ENCODE measurements at places on chromosomes 13 and 19.

DNA sequence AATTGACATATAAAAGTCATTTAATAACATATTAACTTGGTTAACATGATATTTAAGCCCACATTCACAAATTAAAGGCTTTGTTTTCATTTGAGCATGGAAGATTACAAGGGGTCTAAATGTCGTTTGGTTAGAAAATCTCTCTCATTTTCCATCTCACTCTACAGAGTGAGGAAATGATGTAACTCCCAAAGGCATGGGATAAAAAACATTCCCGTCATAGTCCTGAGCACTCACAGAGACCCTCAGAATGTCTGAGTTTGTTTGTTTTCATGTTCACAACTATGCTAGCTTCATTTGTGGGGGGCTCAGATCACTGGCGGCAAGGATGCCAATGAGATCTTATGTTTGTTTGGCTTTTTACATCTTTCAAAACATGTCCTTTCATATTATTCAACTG is 307.5 kb downstream of the TBC1D4 start:
- no peak for DNase-seq

- no peak for DNase-seq
These were observed 16.3 kb downstream of the EPS8L1 start for GRCh38 chr19:55091955-55092354.

- DNase-seq = no peak
These were observed 8.4 kb downstream of the NLRP7 start for GRCh38 chr19:54938906-54939305.

- no peak for DNase-seq
These were observed 279.1 kb downstream of the FGF9 start for GRCh38 chr13:21949818-21950429.

DNA sequence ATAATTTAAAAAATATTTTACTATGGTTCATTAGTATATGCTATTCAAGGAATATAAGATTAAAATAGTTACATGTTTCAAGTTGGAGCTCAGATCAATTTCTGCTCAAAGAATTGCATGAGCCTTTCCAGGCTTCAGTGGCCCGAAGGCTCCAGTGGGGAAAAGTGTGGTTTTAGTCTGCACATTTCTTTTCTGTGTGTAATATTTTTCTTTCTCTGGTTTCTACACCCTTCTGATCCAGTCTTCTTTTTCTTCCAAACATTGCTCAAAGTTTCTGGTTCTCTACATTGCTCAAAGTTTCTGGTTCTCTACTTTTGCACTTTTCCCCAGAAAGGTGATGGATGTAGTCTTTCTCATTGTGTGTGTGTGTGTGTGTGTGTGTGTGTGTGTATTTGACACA is 64.7 kb upstream of the OXGR1 start:
- no peak for DNase-seq

DNA sequence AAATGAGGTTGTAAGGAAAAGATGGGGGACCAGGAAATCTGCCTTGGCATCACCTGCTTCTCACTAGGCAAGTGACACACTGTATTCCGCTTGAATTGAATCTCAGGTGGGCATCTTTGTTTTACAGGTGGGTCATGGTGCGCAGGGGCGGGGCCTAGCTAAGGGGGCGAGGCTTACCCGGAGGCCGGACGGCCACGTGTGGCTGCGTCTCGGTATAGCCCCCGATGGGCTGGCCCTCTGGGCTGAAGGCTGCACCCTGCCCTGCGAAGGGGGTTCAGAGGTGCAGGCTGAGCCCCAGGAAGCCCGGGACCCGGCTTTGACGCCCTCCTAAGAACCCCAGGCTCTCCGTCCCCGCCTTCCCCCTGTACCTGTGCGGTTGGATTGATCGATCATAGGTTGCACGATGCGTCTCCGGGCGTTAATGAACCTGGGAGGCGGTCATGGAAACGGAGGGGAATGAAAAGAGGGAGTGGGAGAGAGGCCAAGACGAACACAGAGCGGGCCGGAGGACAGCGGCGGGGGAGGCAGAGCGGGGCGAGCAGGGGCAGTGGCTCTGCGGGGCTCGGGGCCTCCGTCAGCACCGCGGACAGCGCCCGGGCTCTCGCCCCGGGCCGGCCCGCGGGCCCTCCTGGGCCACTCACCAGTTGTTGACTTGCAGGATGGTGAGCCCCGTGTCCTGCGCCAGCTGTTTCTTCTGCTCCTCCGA is 12.5 kb downstream of the MEIS3 start:
- DNase-seq = peak; percentile 32

DNA sequence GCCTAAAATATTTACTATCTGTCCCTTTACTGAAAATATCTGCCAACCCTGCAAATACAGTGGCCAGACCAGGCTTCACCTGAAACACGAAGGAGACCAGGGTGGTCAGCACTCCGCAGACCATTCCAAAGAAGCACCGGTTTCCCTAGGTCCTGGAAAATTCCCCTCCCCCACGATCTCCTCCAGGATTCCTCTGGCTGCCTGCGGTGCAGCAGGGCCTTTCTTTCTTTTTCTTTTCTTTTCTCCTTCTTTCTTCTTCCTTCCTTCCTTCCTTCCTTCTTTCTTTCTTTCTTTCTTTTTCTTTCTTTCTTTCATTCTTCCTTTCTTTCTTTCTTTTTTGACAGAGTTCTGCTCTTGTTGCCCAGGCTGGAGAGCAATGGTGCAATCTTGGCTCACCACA is 152.7 kb downstream of the USP12 start:
- no peak for DNase-seq

DNA sequence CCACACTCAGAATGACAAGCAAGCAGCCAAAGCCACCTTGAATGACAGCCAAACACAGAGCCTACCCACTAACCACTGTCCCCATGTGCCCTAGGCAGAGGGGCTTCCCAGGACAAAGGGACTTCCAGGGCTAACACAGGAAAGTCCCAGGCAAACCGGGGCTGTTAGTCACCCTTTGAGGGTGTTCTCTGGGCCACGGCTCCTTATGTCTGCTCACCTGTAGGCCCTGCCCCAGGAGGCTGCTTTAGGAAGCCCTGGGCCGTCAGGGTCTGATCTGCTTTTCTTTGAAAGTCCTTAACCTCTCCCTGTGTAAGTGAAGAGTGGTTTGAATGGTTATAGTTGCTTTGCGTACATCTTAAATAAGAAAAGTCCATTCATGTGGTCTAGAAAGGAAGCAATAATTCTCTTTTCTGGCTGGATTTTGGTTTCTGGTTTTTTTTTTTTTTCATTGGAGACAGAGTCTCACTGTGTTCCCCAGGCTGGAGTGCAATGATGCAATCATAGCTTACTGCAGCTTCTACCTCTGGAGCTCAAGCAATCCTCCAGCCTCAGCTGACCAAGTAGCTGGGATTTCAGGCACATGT is 161.4 kb downstream of the EFNB2 start:
- DNase-seq = peak; percentile 28

DNA sequence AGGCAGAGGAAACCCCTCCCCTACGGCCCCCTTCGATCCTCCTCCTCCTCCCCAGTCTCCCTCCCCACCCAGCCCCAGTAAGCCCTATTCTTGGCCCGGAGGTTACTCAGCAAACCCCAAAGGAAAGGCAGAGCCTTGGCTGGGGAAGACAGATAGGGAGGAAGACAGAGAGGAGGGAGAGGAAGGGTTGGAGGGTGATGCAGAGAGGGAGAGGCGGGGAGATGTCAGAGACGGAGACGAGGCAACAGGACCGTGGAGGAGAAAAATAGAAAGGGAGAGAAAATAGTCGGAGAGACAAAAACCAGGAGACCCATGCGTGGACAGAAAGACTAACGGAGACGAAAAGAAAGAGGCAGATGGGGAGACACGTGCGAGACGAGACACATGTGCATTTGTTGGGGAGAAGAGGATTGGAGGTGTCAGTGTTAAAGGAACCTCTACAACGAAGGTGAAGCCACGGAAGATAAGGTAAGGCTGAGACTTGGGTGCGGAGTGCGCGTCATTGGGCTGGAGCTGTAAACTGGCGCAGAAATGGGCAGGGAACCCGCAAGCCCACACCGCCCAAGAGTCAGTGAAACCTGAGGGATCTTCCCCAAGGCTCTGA is 2.9 kb downstream of the TGFB1 start:
- DNase-seq = no peak

DNA sequence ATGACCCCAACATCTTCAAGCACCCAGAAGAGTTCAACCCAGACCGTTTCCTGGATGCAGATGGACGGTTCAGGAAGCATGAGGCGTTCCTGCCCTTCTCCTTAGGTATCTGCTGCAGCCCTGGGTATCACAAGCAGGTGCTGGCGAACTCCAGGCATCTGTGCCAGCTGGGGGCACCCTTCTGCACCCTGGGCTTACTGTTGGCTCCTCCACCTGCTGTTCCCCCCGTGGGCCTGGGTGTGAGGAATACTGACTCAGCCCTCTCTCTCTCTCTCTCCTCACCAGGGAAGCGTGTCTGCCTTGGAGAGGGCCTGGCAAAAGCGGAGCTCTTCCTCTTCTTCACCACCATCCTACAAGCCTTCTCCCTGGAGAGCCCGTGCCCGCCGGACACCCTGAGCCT is 13.0 kb downstream of the CYP2S1 start:
- no peak for DNase-seq

DNA sequence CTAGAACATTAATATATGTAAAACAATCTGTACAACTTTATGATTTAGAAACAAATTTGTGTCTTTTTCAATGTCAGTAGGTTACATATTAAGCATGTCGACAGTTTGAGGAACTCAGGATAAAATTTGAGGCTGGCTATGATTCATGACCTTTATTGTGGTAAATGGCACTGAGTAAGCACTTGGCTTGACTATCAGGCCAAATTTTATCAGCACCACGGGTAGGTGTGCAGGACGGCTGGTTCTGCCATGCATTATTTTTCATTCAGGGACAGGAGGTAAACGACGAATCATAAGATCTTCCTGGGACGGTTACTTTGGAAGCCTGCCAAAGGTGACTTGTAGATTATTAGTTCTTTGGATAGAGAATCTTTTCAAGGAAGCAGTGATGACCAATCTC is 19.9 kb upstream of the CYP4F8 start:
- DNase-seq = no peak

- DNase-seq = no peak
These were observed 583.9 kb upstream of the MIR17HG start for GRCh38 chr13:90763476-90764150.

DNA sequence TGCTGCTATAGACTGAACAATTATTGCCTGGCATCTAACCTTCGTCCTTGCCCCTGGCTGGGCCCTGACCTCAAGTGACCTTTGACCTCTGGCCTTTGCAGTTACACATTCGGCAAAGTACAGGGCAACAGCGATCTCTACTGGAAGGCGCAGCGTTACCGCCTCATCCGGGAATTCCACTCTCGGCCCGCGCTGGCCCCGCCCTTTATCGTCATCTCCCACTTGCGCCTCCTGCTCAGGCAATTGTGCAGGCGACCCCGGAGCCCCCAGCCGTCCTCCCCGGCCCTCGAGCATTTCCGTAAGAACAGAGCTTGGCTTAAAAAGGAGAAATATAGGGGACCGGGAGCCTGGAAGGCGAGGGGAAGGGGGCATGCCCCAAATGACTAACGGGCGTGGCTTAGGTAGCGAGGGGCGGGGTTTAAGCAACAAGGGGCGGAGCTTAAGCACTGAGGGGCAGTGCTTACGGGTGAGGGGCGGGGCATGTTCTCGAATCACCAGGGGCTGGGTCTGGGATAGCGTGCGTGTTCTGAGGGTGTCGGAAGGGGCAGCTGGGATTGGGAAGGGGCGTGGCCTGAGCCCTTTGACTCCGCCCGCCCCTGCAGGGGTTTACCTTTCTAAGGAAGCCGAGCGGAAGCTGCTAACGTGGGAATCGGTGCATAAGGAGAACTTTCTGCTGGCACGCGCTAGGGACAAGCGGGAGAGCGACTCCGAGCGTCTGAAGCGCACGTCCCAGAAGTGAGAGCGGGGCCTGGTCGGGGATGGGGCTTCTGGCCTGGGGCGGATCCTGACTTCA is 52.7 kb downstream of the TRPM4 start:
- DNase-seq = no peak

GRCh38 chr13:102260256-102260655 is 141.6 kb downstream of the FGF14 start:
- DNase-seq = no peak

GRCh38 chr19:30757837-30758617 is 385.8 kb downstream of the ZNF536 start:
- no peak for DNase-seq

DNA sequence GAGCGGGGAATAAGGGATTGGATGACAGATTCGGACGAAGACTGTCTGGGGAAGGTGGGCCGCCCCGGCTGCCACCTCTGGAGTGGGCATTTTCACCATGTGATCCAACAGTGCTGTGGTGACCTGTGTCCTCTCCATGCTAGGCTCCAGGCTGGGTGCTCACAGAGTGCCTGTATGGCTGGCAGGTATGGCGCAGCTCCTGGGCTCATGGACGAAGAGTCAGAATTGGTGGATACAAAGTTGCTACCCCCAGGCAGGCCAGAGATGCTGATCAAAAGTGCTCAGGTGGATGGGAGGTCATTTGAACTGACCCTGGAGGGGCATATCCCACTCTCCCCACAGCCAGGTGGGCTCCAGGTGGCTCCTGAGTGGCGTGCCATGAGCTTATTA is 111.3 kb upstream of the UQCRFS1 start:
- no peak for DNase-seq

All from GM13977 (cell line).